ENCODE measurements at places on chromosomes 2 and 18.

DNA sequence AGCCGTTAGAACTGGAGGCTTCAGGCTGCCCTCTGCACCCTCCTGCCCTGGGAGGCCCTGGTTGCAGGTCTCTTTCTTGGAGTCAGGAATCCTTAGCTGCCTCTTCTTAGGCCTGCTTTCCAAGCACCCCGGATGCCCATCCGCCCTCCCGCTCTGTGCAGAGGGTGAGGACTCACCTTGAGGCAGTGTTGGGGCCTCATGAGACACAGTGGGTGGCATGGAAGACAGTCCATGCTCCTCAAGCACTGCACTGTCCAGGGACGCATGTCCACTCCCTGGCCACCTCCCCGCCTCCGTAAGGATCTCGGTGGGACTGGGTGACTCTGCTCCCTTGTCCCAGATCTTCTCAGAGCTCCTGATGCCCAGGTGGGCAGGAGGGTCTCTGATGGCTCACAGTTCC lies 5.7 kb upstream of the TRAF3IP1 start:
- no peak for DNase-seq

- no peak for DNase-seq
Measured at GRCh38 chr2:59921743-59922142, 631.7 kb downstream of the BCL11A start.

DNA sequence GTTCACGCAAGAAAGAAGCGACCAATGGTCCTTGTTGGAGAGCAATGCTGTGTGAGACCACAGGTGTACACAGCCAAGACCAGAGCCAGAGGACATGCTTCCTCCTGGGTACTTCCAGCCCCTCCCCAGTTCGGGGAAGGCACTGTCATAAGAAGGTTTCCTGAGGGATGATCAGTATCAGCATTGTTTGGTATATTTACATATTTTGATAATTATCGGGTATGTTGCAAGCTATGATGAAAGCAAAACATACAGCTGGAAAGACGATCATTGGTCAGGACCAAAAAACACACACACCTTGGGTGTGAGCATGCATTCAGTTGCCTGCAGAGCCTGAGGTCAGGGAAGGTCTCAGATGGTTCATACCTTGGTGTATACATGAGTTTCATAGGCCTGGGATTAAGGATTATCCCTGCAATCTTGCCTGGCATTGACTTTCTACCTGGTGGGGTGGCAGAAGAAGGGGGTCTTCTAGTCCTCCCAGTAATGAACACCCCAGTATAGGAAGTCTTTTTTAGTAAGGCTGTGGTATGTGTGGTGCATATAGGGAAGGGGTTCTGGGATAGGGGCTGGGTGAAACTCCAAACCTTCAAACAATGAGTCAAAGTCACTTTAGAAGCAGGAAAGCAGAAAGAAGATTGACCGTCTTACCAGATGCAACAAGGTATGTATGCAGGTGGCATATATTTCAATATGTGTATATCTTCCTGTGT lies 2.9 kb downstream of the SERPINB2 start:
- no peak for DNase-seq

DNA sequence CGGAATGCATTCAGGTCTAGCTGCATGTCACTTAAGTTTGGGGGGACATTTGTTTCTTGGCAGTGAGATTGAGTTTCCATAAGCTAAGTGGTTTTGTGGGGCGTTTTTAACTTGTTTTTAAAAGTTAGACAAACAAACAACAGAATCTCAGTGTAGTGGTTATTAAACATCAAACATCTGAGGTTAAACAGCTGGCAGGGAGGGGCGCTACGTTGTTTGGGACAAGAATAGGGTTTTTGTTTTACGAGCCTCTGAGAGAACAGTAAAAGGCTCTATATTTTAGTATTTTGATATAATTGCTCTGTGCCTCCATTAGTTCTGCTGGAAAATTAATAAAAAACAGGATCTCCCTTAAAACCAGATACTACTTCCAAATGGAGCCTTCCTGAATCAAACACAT lies 41.6 kb upstream of the TMEM177 start:
- DNase-seq: no peak

DNA sequence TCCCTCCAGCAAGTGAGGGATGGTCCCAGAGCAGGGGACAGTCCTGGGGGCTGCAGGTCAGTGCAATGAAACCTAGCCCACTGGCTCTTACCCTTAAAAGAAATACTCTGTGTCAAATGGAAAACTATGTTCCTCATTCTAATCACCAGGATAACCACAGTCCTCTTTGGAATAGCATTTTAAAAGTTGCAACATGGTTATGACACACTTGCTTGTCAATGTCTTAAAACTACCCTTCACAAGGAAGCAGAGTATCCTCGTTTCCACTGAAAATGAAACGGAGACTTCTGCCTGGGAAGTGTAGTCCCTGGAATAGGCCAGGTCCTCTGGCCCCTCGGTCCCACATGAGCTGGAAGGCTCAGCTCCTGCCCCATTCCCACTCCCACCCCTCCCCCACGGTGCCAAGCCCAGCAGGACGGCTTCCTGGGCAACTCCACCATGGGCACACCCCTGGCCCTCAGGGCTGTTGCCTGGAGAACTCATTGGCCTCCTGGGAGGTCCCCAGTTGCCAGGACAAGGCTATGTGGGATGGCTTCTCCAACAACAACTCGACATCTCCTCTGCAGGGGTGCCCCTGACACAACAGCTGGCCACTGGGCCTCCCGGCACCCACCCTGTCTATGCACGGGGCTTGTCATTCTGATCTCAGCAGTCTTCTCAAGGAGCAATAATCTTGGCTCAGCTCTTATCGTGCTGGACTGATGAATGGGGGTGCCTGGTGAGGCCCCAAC lies 38.3 kb upstream of the ST3GAL5 start:
- no peak for DNase-seq

DNA sequence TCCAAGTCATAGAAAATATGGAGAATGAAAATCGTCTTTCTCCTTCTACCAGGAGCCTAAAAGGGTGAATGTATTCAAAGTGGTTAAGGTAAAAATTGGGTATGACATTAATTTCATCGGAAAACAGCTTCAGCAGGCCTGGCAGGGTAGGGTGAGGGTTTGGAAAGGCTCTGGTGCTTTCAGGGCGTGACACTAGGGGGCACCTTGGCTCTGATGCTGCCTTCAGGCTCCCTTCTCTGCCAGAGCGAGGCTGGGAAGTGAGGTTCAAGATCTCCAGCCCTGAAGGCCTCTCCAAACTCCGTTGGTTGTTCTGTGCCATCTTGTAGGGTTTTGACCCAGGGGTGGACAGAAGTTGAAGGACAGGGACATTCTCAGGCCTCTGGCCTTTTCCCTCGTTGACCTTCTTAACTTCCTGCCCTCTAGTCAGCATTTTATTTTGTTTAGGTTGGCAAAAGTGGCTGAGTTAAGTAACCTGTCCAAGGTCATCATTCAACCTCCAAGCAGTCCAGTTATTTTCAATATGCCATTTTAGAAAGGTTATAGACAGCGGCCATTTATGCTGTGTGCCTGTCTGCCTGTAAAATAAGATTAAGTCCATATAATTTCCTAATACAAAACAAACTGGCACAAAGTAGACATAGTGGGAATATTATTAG lies 40.3 kb downstream of the EML6 start:
- DNase-seq: no peak

DNA sequence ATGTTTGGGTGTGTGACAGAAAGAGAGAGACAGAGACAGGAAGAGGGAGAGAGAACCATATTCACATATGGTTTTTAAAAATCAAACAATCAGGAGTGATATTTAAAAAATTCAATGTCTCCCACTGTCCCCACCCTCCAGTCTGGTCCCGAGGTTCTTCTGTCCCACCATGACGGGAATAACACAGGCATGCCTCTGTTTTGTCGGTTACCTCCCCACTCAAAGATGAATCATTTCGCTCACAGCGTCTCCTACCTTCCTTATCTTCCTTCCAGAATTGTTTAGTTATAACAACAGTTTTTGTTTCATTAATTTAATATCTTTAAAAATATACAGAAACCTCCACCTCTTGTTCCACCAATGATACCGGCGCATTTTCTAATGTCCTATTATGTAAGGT lies 113.0 kb downstream of the KCNF1 start:
- DNase-seq: no peak

GRCh38 chr18:67639872-67640271 lies 123.4 kb upstream of the DSEL start:
- DNase-seq: no peak

GRCh38 chr18:2547477-2548087 lies 23.7 kb downstream of the METTL4 start:
- no peak for DNase-seq

GRCh38 chr2:220000080-220000479 lies 372.6 kb downstream of the SLC4A3 start:
- DNase-seq: no peak

DNA sequence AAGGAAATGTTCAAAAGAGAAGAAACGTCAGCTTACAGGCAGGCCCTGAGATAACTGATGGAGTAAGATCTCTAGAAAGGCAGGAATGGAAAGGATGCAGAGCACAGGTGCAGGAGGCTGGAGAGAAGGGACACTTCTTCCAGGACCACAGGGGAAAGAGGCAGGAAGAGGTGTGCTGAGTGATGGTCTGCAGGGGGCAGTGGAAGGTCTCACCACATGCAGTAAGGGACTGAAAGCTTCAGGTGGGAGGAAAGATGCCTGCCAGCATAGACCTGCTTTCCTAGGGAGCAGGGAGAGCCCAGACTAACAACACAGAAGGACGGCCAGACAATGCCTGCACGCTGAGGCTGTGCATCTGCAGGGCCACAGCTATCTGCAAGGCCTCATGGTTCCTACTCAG lies 156.8 kb downstream of the L3MBTL4 start:
- DNase-seq: no peak

- no peak for DNase-seq
Measured at GRCh38 chr2:184402381-184402780, 195.9 kb upstream of the ZNF804A start.

GRCh38 chr2:229519655-229520430 lies 194.5 kb downstream of the DNER start:
- no peak for DNase-seq

DNA sequence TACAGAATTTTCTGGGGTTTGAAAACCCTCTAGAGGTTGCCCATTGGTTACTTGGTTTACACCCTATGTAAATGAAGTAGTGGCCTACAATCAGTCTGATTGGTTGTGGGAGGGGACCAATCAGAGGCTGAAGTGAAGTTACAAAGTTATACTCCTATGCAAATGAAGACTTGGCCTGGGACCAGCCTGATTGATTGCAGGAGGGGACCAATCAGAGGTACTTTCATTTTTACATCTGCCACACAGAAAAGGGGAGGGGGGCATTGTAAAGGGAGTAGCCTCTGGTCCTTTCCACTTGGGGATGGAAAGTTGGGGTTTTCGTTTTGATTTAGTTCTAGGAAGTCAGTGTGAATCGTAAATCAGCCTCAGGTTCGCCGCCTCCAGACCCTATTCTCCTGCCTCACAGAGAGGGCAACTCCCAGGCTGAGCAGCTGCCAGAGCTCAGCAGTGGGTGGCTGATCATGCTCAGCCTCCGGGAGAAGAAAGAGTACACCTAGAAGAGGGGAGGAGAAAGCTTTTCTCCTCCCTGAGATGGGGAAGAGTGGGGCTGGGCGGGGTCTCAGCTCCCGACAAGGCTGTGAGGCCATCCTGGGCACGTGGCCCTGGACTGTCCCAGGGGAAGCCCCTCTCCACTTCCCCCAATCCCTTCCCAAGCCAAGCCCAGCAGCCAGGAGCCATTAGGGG lies 372.5 kb downstream of the GALR1 start:
- no peak for DNase-seq
